Hypothalamus (tissue), 51 donors: ENCODE measurements at places on chromosomes 4 and X.

DNA sequence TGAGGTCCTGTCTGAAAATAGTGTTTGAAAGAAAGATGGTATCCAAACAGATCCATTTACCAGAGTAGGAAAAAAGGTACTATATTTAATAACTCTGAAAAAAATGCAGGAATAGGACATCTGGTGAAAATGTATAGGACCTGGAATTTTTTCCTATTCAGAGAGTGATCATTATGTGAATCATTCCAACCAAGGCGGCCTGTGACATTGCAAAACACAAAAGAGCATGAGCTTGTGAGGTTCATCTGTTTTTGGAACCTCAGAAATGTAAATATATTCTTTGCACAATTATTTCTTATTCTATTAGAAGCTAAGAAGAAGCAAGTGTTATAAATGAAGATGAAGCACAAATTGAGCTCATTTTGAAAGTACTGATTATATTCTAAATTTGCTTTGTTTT, 2.0 kb downstream of the C4orf51 start:
- no peak for DNase-seq

DNA sequence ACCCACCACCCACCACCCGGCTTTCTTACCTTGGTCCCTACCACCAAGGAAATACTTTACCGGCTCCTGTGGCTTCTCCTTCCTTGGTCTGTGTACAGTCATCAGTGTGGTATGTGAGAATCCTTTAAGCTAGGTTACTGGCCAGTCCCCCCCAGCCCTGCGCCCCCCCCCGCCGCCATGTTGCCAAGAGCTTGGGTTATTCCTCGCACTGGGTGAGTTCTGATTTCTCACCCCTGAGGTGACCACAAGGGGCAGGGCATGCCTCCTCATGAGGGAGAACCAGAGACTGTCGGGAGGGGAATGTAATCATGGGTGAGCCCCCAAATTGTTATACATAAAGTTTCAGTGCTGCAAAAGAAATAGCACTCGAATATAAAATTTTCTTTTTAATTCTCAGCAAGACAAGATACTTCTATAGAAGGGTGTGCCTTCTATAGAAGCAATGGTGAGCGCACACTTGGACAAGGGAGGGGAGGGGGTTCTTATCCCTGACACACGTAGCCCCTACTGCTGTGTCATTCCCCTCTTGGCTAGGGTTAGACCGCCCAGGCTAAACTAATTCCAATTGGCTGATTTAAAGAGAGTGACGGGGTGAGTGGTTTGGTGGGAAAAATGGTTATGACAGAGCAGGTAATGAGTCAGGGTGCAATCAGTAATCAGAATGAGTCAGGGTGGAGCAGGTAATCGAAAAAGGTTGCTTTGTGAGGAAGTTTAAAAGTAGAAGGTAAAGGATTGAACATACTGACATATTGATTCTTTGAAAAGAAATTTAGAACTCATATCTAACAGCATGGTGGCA, 133.2 kb downstream of the KDM6A start:
- DNase-seq = no peak

- no peak for DNase-seq
Measured at GRCh38 chr4:7556558-7556957, 121.8 kb upstream of the PSAPL1 start.

DNA sequence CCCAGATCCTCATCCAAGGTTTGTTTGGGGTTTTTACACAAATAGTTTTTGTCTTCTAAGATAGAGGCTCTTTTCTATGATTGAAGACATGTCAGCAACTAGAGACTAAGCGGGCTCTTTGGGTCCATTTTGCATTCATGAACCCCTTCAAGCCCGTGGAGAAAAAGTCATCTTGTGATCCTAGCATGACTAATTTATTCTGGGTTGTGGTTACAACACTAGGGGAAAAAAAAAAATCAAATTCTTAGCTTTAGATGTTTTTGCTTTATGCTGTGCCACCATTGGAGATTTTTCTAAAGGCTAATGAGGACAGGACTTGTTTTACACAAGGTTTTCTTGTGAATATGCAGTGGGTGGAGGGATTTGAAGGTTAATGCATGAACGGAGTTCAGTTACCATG, 440.0 kb downstream of the PCDH7 start:
- DNase-seq = no peak

- no peak for DNase-seq
Measured at GRCh38 chr4:41913509-41913908, 21.7 kb upstream of the TMEM33 start.

GRCh38 chr4:66636349-66636748, 909.0 kb downstream of the CENPC start:
- DNase-seq = no peak

DNA sequence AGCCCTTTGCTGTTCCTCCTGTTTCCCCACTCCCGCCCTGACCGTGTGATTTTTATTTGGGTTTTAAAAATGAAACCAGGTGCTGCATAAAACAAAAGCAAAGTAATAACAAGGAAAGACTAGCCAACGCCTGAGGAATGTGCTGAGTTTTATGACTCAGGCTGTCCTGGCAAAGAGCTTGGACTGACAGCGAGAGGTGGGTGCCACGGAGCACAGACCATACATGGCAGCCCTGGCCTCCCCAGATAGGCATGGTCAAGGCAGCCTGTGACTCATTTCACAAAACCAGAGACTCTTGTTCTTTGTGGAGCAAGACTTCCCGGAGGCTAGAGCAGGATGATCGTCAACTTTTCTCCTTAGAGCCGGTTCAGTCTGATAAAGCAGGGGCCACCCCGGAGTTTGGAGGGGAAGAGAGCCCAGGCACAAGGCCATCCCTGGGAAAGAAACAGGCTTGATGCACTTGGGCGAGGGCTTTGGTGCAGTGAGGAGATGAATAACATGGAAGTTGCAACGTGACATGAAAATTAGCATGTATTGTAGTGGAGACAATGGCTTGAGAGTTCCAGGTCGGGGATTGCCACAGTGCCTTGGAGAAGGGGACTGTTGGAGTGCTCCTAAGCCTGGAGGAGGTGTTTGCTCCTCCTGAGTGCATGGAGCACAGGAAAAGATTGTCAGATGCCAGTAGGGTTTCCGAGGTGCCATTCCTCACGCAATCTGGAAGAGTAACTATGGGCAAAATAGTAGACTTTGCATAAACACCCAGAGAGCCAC, 54.8 kb downstream of the C4orf51 start:
- no peak for DNase-seq

GRCh38 chrX:14927401-14927800, 54.2 kb downstream of the MOSPD2 start:
- no peak for DNase-seq

DNA sequence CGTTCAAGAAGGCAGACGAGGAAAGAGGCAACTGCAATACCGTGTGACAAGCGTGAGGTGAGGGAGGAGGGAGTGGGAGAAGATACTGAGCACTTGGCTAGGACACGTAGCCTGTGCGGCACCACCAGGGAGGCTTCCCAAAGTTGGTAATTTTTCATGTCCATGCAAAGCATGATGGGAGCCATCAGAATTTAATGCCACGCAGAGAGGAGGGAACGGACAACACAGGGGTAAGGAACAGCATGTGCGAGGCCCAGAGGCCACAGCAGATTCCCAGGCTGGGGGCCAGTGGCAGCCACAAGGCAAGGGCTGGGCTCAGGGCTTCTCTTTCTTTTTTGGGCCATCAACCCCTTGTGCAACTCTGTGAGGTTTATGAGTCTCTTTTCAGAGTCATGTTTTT, 11.0 kb upstream of the CLDN24 start:
- no peak for DNase-seq

DNA sequence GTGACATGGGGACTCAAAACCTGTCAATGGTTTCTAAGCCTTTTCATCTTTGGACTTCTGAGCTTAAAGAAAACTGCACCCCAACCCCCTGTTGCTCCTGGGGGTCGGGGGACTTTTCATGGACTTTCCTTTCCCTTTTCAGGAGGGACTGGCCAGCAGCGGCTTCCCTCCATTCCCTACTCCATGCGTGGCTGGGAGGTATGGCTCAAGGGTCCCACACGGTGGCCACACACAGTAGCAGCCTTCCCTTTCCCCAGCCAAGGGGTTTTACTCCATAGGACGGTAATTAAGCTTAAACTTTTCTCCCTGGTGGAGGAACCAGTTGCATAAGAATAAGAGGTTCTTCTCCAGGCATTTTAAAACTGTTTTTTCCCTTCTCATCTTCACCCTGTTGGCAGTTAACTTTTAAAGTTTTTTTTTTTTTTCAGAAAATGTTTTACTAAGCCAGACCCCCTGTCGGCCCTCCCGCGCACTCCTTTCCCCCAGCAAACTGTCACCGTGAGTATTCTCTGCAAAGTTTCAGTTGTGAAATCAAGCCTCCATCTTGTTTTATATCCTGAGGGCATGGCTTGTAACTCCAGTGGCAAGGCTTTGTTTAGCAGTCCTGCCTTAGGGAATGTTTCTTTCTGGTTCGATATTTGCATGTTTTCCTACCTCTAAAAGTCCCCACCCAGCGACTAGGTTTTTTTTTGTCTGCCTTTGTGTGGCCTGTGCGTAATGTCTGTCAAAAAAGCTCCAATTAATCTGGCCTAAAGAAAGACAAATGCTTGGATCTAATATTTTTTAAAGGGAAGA, 325.7 kb downstream of the TLL1 start:
- no peak for DNase-seq

DNA sequence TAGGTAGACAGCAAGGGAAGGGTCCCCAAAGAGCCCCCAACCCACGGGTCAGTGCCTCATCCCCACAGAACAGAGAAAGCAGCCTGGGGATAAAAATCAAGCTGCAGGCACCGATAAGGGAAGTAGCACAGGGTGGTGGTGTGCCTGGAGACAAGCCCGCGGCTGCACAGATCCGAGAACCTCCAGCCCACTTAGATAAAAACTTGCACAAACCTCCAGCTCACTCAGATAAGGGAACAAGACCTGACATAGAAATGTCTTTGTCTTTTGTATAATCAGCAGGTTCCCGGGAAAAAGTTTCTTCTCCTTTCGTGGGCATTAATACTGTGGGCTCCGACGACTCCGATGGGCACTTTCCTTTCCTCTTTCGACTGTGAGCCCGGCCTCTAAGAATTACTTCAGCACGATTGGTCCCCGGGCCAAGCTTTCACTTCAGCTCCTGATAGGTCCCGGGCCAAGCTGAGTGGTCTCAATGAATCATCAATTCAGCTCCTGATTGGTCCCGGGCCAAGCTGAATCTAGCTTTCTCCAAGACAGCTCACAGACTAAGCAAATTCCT, 32.4 kb downstream of the PRDX4 start:
- peak; percentile 1 for DNase-seq

- no peak for DNase-seq
Measured at GRCh38 chr4:137614491-137614890, 82.2 kb upstream of the PCDH18 start.

GRCh38 chr4:104524591-104524990, 29.9 kb upstream of the CXXC4 start:
- no peak for DNase-seq

- no peak for DNase-seq
Measured at GRCh38 chr4:98343626-98344025, 82.4 kb downstream of the RAP1GDS1 start.

DNA sequence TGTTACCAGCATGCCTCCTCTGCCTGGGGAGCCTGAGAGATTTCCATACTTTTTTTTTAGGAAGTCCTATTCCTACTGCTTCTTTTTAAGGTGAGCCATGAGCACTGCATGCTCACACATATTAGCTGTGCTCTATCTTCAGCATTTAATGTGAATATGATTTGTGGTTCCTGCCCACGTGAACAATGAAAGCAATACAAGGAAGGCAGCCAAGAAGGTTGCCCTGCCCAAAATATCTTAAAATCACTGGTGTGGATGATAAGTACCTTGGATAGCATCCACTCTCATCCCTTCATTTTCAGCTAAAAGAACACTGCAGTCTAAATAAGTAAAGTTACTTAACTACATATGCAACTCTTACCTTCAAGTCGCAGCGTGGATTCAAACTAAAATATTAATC, 607.5 kb downstream of the PACRGL start:
- no peak for DNase-seq

- no peak for DNase-seq
Measured at GRCh38 chr4:169236873-169237626, 33.7 kb downstream of the SH3RF1 start.

DNA sequence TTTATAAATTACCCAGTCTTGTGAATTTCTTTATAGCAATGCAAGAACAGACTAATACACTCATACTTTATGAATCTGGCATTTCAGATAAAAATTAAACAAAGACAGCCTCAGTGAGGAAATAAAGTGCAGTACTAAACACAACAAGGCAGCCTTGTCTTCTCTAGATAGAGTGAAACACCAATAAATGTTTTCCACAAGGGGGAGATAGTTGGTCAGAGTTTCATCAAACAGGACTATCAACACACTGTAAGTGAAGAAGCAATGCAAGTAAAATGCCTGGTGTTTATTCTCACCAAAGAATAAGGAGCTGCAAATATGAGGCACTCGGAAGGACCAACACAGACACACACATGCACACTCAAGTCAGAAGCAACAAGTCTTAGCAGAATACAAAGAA, 62.8 kb downstream of the FAM9B start:
- no peak for DNase-seq

GRCh38 chrX:30898886-30899285, 9.8 kb upstream of the TAB3 start:
- no peak for DNase-seq

- peak; percentile 45 for DNase-seq
Measured at GRCh38 chrX:40266490-40267333, 169.0 kb upstream of the BCOR start.

GRCh38 chr4:336099-336892, 1.3 kb upstream of the ZNF141 start:
- DNase-seq = no peak

DNA sequence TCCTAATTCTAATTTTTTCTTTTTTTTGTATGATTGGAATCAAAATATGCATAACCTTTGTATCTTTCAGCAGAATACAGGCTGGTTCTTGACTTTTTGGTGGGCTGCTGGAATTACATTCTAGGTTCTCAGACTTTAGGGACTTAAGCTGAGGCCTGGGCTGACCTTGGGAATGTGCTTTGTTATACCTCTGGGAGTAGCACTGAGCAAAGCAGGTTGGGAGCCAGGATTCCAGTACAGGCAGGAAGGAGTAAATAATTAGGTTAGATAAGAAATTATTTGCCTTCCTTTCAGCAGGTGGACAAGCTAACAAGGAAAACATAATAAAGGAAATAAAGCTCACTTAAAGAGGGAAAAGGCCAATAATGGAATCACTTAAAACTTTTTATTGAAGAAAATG, 49.9 kb upstream of the SLC4A4 start:
- DNase-seq = no peak

GRCh38 chr4:79959652-79960051, 113.4 kb downstream of the ANTXR2 start:
- DNase-seq = no peak

DNA sequence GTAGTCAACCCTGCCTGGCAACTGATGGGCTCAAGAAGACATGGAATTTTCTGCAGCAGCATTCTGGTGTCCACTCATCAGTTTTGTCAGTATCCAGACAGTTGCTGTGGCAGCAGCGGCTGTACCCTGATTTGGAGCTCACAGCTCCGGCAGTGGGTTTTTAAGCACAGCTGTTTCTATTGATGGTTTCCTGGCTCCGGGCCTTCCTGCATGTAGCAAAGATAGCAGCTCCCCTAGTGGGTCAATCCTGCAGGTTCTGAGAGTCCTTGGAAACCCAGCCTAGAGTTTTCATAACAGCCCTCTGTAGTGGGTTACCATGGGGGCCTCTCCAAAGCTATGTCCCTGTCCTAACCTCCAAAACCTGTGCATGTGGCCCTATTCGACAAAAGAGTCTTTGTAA, 84.0 kb upstream of the ATP6AP2 start:
- no peak for DNase-seq
